ENCODE measurements at places on chromosomes 12 and 14. TPM values are rescaled to one million over a fixed set of nuclear protein-coding genes. Genes with fewer than 3 reads are reported as not detected.

The FITM1 gene
- total RNA-seq, result not detected

The IL23A gene
- not detected for total RNA-seq

The SOAT2 gene
- 0.74 TPM for total RNA-seq

The RIMKLB gene
- 44.7 TPM for total RNA-seq

The RNF212B gene
- total RNA-seq, result not detected

The STAT2 gene
- total RNA-seq, result 109 TPM

The ACSM4 gene
- not detected for total RNA-seq

The MAP1LC3B2 gene
- not detected for total RNA-seq

The TEAD4 gene
- 18.7 TPM for total RNA-seq

The TCL1B gene
- not detected for total RNA-seq

The STAT6 gene
- 146 TPM for total RNA-seq

The MIP gene
- total RNA-seq, result not detected

The ULK1 gene
- total RNA-seq, result 33.1 TPM

The RPS6KL1 gene
- total RNA-seq, result 2.0 TPM

The RDH12 gene
- total RNA-seq, result 15.0 TPM

The NOS1 gene
- 9.6 TPM for total RNA-seq

The BCL11B gene
- total RNA-seq, result 11.5 TPM

The BDKRB1 gene
- 2.5 TPM for total RNA-seq

The FAM90A1 gene
- total RNA-seq, result not detected

The PLEKHG7 gene
- not detected for total RNA-seq

The FAR2 gene
- total RNA-seq, result 16.2 TPM

The ASIC1 gene
- 2.9 TPM for total RNA-seq

The LRTM2 gene
- not detected for total RNA-seq

The SERPINA3 gene
- total RNA-seq, result 328 TPM

The TMEM179 gene
- 7.9 TPM for total RNA-seq

The TEDC1 gene
- total RNA-seq, result 5.9 TPM

The CLEC6A gene
- total RNA-seq, result not detected

The BICDL1 gene
- 71.2 TPM for total RNA-seq

The EID3 gene
- 9.1 TPM for total RNA-seq

The MTHFD1 gene
- total RNA-seq, result 40.3 TPM

The CHMP4A gene
- 37.6 TPM for total RNA-seq

The ZNF10 gene
- total RNA-seq, result 10.8 TPM

The ZBTB42 gene
- total RNA-seq, result 7.6 TPM

The TMEM229B gene
- total RNA-seq, result 9.8 TPM

The RERG gene
- 31.9 TPM for total RNA-seq

The FAM186B gene
- total RNA-seq, result not detected

The GLIPR1L1 gene
- not detected for total RNA-seq

The MRPL52 gene
- 68.0 TPM for total RNA-seq

The STYK1 gene
- total RNA-seq, result 6.4 TPM

The C14orf180 gene
- total RNA-seq, result 1.7 TPM

The SLC4A8 gene
- total RNA-seq, result 0.74 TPM

The RASSF9 gene
- 1.7 TPM for total RNA-seq

The IGF1 gene
- 68.0 TPM for total RNA-seq

The ALG10B gene
- 11.8 TPM for total RNA-seq

The OTX2 gene
- total RNA-seq, result not detected

The BAG5 gene
- 21.6 TPM for total RNA-seq

The OR10P1 gene
- not detected for total RNA-seq

The RNU4-1 gene
- under 0.01 TPM for total RNA-seq

The KRT83 gene
- not detected for total RNA-seq

The RAD51B gene
- 28.5 TPM for total RNA-seq

The CERS5 gene
- total RNA-seq, result 45.2 TPM

The ACIN1 gene
- 121 TPM for total RNA-seq

The GXYLT1 gene
- total RNA-seq, result 11.8 TPM

The KRT8 gene
- 22.8 TPM for total RNA-seq

The GPR68 gene
- 4.2 TPM for total RNA-seq

The SLC25A21 gene
- total RNA-seq, result 0.49 TPM

The CCDC63 gene
- total RNA-seq, result not detected
